ENCODE measurements at places on chromosomes 1 and 21.
A peak's percentile ranks its signal among the peaks of the same experiment; 100 is the strongest.

DNA sequence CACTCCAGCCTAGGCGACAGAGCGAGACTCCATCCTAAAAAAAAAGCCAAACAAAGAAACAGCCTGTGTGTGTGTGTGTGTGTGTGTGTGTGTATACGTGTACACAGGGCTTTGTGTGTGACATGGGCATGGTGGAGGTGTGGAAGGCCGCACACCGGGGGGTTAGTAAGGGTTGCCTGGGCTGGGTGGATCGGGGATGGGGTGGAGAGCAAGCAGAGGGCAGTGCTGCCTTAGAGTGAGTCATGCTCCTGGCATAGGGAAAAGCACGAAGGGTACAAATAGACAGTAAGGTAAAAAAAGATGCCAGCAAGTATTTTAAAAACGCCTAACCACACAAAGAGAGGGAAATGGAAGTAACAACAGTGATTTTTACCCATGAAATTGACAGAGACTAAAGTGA lies 6.2 kb downstream of the PRMT2 start:
- no peak for DNase-seq

GRCh38 chr1:2528016-2528415 lies 1.6 kb upstream of the PANK4 start:
- DNase-seq: no peak

- peak; percentile 99 for DNase-seq
These were observed 64.5 kb upstream of the SLC44A3 start for GRCh38 chr1:94755675-94756074.

GRCh38 chr1:243543501-243543900 lies 287.7 kb downstream of the SDCCAG8 start:
- DNase-seq: no peak

GRCh38 chr1:174982971-174983689 lies 16.6 kb upstream of the CACYBP start:
- peak; percentile 67 for DNase-seq

- no peak for DNase-seq
These were observed 3.5 kb upstream of the C1orf52 start for GRCh38 chr1:85262985-85263384.

DNA sequence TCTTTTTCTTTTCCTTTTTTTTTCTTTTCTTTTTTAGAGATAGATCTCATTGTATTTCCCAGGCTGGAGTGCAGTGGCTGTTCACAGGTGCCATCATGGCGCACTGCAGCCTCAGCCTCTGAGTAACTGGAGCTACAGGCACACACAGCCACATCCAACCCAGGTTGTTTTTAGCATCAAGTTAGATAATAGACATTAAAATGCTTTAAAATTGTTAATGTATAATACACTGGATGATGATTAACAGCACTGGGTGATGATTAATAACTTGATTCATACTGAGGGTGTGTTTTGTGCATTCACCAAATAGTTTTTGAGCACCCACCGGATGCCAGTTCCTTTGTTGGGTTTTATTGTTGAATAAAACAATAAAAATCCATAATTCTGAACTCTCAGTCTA lies 75.2 kb downstream of the BEND5 start:
- no peak for DNase-seq

All from fibroblast of mammary gland (primary cell).